Brain microvascular endothelial cell (primary cell): ENCODE measurements at places on chromosomes 6 and 20.

DNA sequence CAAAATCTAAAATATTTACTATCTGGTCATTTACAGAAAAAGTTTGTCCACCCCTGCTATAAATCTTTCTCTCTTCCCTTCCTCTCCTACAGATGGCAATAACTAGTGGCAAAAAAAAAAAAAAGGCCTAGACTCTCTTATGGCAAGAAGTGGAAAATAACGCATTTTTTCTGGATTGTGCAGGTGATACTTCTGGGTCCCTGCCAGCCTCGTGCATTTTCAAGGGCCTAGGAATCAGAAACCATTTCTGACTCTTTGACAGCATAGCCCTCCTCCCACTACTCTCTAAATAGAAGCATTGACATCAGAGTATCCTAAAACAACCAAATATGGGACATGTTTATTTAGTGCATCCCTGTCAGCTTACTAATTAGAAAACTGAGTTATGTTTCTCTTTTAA lies 251.0 kb downstream of the KHDC1L start:
- no peak for DNase-seq

DNA sequence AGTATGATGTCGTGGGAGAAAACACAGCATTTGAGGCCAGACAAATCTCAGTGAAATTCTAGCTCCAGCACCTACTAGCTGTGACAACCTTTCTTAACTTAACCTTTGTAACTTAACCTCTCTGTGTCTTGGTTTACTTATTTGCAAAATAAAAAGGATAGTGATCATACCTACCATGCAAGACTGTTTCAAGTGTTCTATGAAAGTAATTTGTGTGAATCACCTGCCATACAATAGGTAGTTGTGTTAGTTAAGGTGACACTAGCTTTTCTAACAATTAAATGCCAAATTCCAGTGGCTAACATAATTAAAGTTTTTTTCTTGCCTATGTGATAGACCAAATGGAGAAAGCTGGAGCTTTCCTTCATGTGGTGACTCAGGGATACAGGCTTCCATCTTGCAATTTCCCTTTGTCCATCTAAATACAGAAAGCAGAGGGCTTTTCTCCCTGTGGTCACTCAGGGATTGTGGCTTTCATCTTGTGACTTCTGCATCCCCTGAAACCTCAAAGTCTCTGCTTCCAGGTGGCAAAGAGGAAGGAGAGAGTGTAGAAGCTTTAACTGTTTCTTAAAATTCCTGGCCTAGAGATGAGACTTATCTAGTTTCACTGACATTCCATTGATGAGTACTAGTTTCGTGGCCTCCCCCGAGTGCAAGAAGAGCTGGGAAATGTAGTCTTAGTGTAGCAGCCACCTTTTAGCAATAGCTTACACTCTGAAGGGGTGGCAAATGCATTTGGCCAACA lies 311.4 kb downstream of the CLIC5 start:
- no peak for DNase-seq

- DNase-seq, result no peak
These were observed 75.1 kb downstream of the MYO6 start for GRCh38 chr6:75824160-75824559.

- DNase-seq, result no peak
These were observed 101.2 kb downstream of the SLC35B3 start for GRCh38 chr6:8334113-8334512.

DNA sequence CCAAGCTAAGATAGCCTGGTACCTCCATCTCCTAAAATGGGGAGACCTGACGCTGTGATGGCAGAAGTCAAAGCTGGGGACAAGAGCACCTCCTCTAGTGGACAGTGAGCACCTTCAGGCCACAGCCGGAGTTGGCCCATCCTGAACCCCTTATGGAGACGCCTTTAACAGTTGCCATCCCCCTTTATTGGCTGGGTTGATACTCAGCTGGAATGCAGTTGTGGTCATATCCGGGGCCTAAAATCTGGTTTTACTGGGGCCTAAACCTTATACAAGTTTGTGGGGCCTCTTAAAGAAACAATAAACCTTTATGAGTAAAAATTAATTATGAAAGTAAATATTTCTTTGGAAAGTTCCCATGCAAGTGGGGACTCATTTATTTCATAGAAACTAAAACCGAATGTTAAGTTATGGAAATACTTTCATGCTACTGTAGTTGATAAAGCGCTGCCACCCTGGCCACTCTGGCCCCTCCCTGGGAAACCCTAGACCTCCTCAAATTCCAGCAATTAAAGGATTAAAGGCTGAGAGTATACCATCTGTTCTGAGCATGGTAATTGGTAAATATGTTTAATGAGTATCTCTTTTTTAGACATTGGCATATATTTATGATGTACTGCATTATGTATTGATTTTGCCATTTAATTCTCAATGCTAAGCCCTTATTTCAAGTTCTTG lies 95.1 kb upstream of the SASH1 start:
- DNase-seq, result no peak

GRCh38 chr20:5945963-5946362 lies 4.4 kb downstream of the TRMT6 start:
- peak; percentile 57 for DNase-seq

GRCh38 chr20:48858075-48858790 lies 30.4 kb upstream of the PREX1 start:
- no peak for DNase-seq

DNA sequence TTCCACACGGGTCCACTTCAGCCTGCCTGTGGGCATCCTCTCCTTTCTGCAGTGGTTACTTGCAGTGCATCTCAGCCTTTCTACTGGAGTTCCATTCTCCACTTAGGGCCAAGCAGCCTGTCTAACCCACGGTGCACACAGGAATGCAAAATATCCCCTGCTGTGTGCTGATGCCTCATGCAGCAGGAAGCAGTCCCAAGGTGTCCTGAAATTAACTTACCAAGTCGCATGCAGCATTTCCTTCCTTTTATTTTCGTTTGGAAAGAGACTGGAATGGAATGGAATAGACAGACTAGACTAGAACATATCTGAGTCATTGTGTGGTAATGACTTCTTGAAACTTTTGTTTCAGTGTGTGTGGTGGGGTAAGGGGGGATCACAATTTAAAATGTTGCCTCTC lies 25.9 kb upstream of the FOXQ1 start:
- peak; percentile 41 for DNase-seq

GRCh38 chr6:38213251-38213658 lies 393.7 kb downstream of the ZFAND3 start:
- DNase-seq, result no peak
